Naive B cell (primary cell): ENCODE measurements at places on chromosomes 6 and 20.
A peak's percentile ranks its signal among the peaks of the same experiment; 100 is the strongest.

DNA sequence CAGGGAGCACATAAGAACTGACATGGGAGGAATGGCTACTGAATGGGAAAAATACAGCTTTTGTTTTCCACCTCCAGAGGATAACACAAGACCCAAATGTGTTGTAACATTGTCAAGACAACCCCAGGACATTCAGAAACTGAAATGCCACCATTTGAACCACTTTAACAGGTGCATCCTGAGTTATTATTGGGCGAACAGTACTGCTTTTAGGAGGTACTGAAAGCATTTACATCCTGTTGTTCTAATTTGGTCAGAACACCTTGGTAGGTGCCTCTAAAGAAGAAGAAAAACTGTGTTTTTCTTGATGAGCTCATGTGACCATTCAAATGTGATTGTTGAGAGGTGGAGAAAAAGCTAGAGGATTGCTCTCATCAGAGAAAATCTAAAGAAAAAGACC lies 6.4 kb upstream of the TXNDC5 start:
- DNase-seq = peak; percentile 71

- DNase-seq = no peak
These were observed 121.6 kb downstream of the CD164 start for GRCh38 chr6:109260701-109261100.

- no peak for DNase-seq
These were observed 47.2 kb upstream of the FAM8A1 start for GRCh38 chr6:17552861-17553260.

- no peak for DNase-seq
These were observed 19.6 kb upstream of the TRAM2 start for GRCh38 chr6:52596371-52597028.

- DNase-seq = peak; percentile 69
These were observed 831 bp downstream of the PMEPA1 start for GRCh38 chr20:57708694-57709673.

DNA sequence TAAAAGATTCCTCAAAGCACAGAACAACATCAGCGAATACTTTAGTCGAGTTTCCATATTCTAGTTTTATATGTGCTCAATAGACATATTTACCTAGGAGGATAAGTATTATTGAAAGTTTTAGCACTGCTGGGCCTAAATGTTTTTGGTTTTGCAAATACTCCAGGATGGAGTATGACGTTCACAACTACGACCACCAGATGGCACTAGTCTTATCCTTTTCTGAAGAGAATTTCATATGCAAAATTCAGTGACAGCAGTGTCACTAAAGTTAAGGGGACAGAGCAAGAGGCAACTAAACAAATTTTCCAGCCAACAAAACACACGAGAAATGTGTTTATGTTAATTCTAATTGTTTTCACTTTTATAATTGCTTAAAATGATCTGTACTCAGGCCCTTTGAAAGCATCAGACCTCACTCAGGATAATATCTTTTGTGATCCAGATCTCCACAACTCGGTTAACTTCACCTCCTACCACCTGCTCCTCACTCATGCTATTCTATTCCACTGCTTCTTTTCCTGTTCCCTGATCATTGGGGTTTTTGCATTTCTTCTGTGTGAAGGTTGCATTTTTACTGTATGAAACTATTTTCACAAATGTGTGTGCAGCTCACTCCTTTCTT lies 220.8 kb downstream of the TRDN start:
- DNase-seq = peak; percentile 1

DNA sequence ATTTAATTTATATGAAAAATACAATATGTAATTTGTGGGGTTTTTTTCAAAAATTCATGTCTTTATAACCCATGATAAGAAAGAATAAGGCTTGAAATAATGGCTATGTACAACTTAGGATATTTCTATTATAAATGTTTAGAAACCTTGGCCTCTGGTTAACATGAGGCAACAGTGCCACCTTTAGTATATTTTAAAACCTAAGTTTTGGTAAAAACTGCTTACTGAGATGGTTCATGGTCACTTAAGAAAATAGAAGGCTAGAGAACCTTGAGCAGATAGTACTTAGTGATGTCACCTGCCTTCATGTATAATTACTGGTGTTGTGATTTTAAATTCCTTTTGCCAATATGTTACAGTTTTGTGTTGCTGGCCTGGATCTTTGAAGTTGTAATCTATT lies 176.4 kb downstream of the ADGB start:
- DNase-seq = no peak

- no peak for DNase-seq
These were observed 203.0 kb downstream of the CDC5L start for GRCh38 chr6:44590471-44590870.

DNA sequence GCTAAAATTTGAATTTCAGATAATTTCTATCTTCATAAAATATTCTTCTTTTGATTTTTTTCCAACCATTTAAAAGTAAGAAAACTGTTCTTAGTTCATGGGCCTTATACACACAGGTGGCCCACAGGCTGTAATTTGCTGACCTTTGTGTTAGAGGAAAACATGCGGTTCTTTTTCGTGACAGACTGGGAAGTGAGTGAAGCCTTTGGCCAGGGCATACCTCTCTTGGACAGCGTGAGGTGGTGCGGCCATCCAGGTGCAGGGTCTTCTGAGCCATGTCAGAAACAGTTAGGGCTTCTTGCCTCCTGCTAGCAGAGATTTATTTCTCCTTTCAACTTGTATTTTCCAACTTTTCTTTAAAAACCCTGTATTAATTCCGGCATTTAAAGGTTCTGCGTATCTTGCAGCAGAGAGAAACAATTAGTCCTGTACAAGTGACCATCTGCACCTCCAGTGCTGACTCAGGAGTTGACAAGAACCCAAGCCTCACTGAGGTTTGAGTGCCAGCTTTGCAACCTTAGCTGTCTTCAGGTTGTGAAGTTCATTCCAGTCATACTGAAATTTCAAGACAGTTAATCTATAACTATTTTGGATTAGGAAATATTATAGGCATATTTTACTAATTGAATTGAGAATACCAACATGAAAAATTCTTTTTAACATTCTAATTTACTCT lies 177.8 kb downstream of the LY86 start:
- DNase-seq = no peak

GRCh38 chr20:62557999-62558408 lies 82.2 kb upstream of the GATA5 start:
- no peak for DNase-seq

- no peak for DNase-seq
These were observed 56.2 kb upstream of the BTBD3 start for GRCh38 chr20:11861479-11861878.

- DNase-seq = peak; percentile 21
These were observed 28.7 kb downstream of the COX4I2 start for GRCh38 chr20:31666258-31667042.

GRCh38 chr6:27672113-27672799 lies 199.4 kb upstream of the ZNF184 start:
- no peak for DNase-seq

- no peak for DNase-seq
These were observed 4.8 kb downstream of the GSTA3 start for GRCh38 chr6:52904562-52905279.

DNA sequence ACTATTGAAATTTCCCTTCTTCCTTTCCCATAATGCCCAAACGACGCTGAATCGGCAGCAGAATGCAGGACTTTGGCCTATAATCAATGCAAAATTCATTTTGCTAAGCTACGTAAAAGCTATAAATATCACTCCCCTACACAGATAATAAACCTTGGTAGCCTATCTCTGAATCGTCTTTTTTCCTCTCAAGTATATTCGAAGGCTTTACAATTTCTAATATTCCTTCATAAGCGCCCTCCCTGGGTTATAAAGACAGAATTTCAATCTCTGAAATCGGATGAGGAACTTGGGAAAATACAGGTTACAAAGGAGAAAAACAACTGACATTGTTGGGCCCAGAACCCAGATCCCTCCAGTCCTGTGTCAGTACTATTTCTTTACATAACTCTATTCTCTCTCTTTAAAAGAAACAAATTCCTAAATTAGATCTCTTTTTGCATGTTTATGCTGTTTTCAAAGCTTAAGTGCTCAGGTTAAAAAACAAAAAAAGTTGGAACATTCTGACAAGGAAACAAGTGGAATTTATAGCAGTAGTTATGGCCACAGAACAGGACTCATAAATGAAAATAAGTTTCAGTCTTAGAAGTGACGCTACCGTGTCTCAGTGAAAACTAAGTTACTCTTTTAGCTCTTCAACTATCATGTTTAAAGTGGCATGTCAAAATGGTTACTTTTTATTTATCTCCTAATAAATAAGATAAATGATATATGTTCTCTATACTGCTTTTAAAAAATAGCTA lies 84.5 kb downstream of the SESN1 start:
- DNase-seq = no peak

- no peak for DNase-seq
These were observed 1353.4 kb upstream of the GJE1 start for GRCh38 chr6:140779341-140779740.

DNA sequence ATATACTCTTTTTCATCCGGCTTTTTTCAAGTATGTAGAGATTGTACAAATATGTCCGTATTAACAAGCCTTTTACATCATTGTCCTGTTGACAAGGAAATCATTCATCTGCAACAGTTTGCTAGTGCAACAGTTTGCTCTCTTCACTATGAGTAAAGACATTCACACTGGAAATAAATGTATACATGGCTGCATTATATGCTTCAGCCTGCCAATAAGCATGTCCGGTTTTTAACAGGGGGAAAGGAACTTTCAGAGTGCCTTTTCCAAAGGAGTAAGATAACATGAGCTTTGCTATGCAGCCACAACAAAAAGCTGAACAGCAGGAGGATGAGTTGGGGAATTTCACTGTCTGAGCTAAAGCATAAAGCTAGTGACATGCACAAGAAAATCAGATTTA lies 99.4 kb upstream of the ADTRP start:
- no peak for DNase-seq

GRCh38 chr20:19072988-19073387 lies 139.5 kb upstream of the SLC24A3 start:
- DNase-seq = no peak

DNA sequence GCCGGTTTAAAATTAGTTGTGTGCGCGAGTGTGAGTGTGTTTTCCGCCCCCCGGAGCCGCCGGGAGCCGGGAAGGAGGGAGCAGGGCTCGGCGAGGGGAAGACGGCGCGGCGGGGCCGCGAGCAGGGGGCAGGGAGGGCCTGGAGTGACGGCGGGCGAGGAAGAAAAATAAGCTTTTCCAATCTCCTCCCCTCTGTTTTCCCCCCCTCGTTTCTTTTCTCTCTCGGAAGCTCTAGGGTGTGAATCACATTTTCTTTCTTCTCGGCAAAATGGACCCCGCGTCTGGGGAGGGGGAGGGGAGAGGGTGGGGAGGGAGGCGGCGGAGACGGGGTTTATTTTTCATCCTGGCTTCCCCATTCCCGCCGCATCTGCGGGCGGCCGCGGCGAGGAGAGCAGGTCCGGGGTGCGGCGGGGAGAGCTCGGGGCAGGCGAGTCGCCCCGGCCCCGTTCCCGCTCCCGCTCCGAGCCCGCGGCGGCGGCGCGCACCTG lies 881 bp downstream of the BICRAL start:
- DNase-seq = peak; percentile 80

- no peak for DNase-seq
These were observed 4.1 kb downstream of the LINC00237 start for GRCh38 chr20:21101932-21102575.

GRCh38 chr6:75808507-75808906 lies 59.5 kb downstream of the MYO6 start:
- no peak for DNase-seq

DNA sequence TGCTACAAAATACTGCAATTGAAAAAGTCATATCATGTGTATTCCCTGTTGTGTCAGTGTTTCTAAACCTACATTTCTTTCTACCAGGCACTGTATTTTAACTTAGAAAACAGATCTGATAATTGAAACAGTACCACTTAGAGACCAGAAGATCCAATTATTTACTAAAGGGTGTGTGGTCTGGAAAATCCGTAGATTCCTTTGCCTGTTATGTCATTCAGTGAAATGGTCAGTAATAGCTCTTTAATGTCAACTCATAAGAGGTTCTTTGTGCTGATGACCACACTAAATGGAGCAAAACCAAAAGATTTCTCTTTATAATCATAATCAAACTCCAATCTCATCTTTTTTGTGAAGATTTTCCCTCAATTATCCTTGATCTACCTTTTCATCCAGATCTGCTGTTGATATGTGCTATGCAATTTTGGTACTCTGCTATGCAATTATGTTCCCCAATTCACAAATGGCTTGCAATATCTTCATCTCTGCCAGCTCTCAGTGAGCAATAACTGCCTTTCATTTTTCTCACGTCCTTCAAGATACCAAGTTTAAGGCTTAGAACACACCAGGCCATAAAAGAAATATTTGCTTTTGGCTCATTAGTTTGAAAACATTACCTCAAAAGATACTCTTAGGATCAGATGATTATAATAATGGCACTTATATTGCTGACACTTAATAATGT lies 165.5 kb downstream of the MOXD1 start:
- no peak for DNase-seq

- DNase-seq = no peak
These were observed 178.2 kb downstream of the FOXC1 start for GRCh38 chr6:1787894-1788293.

DNA sequence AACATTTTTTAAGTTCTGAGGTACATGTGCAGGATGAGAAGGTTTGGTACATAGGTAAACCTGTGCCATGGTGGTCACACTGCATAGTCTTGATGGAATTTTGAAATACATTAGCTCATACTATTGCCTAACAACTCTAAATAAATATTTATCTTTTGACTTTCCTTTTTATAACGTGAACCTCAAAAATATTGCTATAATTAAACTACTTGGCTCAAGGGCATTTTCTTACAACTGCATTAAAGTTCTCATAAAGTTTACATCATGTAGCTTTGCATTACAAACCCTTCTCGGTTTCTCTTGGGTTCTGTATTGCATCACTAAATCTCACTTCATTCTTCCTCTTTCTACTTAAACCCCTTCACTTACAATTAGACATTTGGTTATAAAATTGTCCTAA lies 636.0 kb upstream of the PTCHD4 start:
- no peak for DNase-seq

GRCh38 chr6:167690931-167691330 lies 135.8 kb upstream of the AFDN start:
- DNase-seq = no peak

DNA sequence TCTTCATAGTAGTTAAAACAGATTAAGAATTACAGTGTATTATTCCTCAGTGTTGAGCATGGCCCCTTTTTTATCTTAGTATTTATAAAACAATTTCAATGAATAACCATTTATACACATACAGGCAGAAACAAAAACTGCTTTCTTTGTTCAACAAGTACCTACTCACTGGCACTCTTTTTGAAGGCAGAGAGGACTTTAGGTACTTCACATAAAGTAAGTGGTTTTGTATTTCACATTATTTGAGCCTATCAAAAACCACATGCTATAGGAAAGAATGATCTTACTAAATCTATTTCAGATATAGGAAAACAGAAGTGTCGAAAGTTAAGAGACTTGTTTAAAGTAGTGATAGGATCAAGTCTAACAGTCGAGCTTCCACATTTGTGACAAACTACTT lies 73.8 kb downstream of the PRKN start:
- DNase-seq = no peak

- DNase-seq = no peak
These were observed 5.7 kb downstream of the CCDC170 start for GRCh38 chr6:151499551-151499950.
